ENCODE measurements at places on chromosomes 7 and 10.

- no peak for DNase-seq
Observed at GRCh38 chr10:63922468-63923284, 401.5 kb downstream of the REEP3 start.

DNA sequence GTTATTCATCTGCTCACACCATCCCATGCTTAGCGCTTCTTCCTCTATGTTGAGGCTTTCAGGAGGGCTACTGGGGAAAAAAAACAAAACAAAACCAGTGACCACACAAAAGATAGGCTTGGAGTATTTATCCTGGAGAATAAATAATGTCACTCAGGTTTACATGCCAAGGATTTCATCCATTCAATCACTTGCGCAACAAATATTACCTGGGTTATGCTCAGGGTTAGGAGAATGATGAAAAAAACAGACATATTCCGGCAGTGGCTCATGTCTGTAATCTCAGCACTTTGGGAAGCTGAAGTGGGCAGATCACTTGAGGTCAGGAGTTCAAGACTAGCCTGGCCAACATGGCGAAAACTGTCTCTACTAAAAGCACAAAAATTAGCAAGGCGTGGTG is 3.3 kb upstream of the ELOVL3 start:
- no peak for DNase-seq

- DNase-seq = no peak
Observed at GRCh38 chr10:116178086-116178605, 94.9 kb downstream of the GFRA1 start.

- no peak for DNase-seq
Observed at GRCh38 chr10:108166401-108166800, 1001.9 kb upstream of the SORCS1 start.

- DNase-seq = no peak
Observed at GRCh38 chr7:35482231-35482630, 212.7 kb downstream of the HERPUD2 start.
